ENCODE measurements at places on chromosomes 7 and 10.

DNA sequence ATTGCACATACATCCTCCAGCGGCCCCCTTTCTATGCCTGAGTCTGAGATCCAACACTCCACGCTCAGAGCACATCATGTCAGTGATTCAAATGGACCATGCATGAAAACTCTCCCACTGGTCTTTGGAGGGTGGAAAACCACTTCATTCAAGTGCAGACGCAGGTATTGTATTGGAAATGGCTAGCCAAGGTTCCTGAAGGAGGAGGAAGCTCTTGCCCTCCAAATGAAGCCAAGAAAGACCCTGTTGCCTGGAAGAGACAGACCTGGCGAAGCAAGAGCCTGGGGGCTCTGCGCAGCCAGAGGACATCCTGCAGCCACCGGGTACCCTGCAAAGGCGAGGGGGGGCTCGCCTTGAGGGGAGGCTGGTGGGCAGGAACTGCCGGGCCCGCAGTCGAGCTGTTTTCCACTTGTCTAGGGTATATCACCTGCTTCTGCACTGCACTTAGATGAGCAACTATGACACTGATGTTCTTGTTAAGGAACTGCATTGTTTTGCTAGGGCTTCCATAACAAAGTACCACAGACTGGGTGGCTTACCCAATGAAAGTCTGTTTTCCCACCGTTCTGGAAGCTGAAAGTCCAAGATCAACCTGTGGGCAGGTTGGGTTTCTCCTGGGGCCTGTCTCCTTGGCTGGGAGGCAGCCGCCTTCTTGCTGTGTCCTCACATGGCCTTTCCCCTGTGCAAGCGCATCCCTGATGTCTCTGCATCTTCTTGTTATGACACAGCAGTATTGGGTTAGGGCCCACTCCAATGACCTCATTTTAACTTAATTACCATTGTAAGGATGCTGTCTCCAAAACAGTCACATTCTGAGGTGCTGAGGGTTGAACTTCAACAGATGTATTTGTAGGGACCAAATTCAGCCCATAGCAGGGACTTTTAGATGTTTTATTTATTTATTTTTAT lies 233.4 kb downstream of the ARHGAP12 start:
- DNase-seq: no peak

DNA sequence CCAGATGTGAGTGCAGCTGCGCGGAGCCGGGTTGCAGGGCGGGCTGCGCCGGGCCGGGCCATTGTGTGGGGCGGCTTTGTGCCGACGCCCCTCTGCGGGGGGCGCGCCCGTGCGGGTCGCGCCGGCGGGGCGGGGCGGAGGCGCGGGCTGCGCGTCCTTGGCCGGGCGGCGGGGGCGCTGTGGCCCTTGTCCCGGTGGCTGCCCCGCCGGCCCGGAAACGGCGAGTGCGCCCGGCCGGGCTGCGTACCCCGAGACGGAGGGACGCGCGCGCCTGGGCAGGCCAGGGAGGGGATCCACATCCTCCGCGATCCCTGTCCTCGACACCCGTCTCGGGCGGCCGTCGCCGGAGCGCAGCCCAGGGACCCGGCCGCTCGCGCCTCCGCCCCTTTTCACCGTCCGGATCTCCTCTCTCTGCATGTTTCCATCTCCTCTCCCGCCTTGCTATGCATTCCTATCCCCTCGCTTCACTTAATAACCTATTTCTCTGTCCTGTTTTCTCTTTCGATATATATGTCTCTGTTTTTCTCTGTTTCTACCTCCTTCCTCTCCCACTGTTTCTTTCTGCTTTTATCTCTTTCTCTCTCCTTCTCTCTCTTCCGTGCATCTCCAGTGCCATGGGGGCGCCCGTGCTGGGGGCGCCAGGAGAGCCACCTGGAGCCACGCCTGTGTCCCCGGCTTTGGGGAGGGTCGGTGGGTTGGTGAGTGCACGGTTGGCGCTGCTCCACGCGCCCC lies 765 bp downstream of the PFKFB3 start:
- DNase-seq: peak; percentile 65

DNA sequence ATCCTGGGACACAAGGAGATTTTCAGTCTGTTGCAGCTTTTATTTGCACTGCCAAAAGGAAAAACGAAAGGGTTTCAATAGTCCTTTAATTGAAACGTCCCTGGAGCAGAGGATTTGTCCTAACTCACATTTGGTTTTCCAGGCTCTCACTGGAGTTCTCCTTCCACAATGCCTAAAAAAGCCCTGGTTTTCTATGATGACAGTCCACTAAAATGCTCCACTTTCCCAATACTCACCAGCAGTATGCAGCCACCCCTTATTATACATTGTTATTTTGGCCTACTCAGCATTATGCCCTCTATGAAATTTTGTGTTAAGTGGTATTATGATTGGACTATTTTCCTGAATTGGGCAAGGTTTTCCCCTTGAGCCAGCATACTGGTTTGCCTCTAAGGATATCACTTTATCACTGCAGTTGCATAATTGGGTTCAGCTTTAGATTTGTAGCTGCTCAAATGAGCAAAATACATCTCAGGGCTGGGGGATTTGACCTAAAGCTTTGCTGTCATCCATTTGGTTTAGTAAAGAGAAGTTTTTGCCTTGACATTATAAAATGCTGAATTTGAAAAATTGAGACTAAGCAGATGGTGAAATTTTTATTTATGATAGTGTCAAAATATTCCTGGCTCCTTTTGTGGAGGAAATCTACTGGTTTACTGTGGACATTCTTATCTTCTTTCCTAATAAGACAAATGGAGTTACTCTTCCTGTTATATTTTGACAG lies 239.2 kb downstream of the RNLS start:
- DNase-seq: no peak

GRCh38 chr7:91557789-91558404 lies 293.7 kb downstream of the FZD1 start:
- DNase-seq: no peak

- DNase-seq: no peak
Observed at GRCh38 chr10:31343009-31343408, 24.0 kb downstream of the ZEB1 start.

DNA sequence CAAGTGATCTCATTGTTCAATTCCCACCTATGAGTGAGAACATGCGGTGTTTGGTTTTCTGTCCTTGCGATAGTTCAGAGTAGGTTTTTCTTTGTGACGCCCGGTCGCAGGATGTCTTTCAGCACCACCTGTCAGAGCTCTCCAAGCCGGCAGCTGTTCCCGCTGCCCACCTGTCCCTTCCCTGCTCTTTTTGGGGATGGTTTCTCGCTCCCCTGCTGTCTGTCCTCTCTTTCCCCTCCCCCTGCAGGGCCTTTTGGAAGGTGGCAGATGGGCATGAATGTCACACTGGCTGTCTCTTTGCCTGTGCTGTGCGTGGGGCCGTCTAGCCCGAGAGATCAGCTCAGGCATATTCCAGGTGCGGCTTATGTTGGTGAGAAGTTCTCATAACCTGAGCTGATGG lies 137.0 kb downstream of the GRK5 start:
- no peak for DNase-seq

DNA sequence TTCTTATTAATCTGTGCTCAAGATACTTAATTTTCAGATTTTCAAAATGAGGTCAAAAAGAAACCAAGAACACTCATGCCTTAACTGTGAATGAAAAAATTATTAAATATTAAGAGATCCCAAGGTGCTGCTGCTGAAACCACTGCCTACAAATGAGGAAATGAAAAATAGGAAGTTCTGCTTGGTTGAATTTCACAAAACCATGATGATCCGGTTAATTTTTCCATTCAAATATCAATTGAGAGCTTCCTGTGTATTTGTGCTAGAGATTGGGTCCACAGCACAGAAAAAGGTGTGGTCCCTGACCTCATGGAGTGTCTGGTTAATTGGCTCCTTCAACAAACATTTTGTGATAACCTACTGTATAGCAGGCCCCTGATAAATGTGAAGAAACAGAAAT lies 132.7 kb upstream of the YAE1 start:
- no peak for DNase-seq

DNA sequence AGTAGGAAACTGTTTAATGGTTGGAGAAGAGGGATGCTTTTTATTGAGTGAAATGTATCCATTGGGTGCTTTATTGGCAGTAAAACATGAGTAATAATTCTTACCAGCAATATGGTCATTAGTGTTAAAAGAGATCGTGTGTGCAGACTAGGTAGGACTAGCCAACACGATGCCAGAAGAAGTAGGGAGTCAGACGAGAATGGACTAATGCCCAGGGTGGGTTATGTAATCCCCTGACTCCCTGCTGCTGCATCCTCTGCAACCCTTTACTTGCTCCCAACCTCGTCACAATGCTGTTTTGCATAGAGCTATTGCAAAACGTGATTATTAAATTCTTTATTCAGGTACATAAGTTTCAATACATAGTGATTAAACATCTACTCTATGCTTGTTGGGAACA lies 1213.7 kb downstream of the GATA3 start:
- DNase-seq: no peak

DNA sequence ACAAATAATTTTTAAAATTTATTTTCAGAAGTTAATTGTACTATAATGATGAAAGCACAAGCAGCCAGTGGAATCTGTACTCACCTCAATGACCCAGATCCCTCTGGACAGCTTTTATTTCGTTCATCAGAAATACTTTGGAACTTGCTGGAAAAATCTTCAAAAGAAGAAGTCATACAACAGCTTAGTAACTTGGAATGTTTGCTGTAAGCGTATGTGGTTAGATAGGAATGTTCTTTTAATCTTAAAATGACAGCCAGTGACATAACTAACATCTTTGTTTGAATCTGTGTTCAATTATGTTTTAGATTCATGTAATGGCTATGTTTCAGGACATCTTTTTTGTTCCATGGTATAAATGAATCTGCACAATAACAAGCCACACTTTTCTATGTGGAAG lies 26.8 kb downstream of the CFAP69 start:
- DNase-seq: no peak

DNA sequence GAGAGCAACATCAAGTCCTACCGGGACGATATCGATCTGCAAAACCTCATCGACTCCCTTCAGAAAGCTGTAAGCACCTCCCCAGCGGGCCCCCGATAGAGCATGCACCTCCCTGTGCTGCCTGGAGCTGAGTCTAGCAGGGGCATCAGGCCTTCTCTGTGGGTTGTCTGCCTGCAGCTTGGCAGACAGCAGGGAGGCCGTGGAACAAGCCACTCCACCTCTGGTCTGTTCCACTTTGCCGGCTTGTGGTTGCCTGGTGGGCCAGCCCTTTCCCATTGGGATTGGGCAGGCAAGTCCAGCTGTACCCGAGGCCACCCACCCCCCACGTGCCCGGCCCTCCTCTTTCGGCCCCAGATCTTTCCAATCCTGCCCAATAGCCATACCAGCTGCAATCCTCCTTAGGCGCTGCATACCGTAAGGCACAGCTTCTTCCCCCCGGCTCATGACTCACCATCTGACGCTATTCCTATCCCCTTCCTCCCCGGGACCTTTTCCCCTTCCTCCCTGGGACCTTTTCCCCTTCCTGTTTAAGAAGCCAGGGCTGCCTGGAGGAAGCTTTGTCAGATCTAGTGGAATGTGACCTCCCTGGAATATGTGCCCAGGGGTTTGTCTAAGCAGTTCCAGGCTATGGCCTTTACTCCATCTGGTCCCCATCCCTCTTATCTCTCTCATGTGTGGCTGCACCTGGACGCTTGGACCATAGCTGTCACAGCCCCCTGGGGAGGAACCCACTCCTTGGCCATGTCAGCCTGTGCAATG lies 28.1 kb upstream of the SH2D4B start:
- DNase-seq: peak; percentile 43

GRCh38 chr7:9505516-9505915 lies 1072.1 kb downstream of the NXPH1 start:
- DNase-seq: no peak

DNA sequence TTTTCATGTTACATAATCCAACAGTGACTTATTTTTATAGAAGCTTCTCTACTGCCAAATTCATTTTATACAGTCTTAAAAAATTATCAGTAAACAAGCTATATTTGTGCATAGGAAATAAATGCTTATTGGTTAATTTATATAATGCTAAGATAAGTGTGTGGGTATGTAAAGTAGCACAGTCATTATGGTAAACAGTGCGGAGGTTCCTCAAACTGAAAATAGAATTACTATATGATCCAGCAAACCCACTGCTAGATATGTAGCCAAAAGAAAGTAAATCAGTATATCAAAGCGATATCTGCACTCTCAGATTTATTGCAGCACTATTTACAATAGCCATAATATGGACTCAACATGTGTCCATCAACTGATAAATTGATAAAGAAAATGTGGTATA lies 71.1 kb downstream of the ATRNL1 start:
- DNase-seq: no peak

DNA sequence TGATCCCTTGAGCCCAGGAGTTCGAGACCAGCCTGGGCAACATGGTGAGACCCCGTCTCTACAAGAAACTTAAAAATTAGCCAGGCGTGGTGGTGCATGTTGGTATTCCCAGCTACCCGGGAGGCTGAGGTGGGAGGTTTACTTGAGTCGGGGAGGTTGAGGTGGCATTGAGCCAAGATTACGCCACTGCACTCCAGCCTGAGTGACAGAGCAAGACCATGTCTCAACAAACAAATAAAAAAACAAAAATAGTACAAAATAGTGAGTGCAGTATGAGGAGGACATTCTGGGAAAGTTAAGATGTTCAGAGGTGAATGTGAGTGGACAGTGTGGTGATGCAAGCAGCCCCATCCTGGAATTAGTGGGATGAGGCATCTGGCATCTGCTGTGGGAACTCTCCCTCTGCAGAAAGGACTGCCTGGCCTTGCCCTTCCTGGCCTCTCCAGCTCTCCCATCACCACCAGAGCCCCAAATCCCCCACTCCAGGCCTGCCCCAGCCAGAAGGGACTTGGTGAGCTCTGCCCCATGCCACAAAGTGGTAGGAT lies 96.6 kb upstream of the PARD3 start:
- no peak for DNase-seq

DNA sequence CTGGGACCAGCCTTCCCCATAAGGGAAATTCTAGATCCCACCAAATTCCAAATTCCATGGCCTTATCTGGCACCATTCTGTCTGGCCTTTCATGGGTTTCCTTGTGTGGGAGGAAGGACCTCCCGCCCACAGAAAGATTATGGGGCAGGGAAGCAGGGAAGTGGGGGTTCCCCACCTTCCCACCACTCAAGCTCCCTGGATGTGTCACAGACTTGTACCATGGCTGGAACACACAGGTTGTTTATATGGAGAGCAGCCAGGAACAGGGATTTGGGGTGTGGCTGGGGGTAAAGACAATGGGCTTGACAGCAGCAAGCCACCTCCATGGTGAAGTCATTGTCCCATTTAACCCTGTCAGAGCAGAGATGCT lies 18.3 kb downstream of the UNC5B start:
- no peak for DNase-seq

GRCh38 chr7:48312151-48312550 lies 140.9 kb downstream of the ABCA13 start:
- no peak for DNase-seq

DNA sequence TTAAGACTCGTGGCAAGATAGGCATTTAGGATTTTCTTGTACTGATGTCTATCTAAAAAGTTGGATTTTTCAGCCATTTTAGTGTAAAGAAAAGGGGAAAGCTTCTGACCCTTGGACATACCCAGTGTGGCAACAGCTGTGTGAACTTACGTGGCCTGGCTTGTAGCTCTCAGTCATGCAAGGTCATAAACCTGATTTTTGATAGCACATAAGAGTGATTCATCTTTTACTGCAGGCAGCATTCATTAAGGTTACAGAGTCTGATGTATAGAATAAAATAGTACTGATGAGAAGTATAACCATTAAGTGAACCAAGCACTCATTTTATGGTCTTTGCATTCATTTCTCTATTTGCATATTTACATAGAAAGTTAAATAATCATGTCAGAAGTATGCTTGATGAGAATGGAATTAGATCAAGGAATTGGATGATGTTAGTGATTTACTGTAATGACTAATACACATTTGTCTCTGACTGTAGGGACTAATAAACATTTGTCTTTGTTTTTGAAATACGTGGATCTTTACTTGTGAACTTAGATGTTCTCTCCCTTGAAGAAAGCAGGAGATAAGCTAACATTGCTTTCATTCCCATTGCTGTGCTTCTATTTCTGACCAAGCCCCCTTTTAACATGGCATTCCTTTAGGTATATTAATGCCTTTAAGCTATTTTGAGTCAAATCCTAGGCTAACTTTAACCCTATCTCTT lies 88.2 kb downstream of the GSDME start:
- peak; percentile 67 for DNase-seq

Data from Peyer's patch (tissue), 4 donors.